ENCODE measurements at places on chromosomes 2 and 18.

DNA sequence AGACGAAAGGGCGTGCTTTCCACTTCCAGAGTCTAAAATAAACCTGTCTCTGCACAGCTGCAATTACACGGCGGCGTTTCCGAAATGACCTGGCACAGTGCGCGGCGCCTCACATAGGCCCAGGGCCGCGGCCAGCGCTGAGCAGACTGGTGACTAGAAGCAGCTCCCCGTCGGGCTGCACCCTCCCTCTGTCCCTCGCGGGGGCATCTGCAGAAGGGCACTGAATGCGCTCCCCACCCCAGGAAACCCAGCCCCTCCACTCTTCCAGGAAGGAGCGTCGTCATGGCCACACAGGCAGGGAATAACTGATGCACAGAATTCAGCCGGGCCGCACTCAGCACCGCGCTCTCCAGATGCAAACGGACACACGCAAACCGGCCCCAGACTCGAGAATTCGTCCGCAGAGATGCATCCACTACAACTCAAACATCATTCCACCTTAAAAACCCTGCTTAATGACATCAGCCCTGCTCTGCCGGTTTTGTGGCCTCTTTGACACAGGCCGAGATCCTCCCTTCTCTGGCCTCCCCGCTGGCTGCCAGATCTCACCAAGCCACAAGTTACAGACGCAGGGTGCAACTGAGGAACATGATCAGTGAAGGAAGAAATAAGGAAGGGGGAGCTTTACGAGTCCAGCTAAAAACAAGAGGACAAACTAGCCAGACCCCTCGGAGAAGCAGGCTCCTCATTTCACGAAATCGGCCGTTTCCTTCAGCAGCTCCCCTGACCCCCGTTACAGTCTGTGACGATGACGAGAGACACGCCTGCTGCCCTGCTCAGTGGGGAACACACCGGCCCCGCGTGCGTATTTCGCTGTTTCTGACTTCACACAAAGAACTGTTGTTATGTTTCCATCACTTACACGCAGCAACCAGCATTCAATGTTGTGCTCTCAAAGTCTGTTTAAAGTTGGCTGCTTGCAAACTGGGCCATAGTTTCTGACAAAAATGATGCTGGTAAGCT is 40.2 kb downstream of the MBP start:
- DNase-seq = no peak

DNA sequence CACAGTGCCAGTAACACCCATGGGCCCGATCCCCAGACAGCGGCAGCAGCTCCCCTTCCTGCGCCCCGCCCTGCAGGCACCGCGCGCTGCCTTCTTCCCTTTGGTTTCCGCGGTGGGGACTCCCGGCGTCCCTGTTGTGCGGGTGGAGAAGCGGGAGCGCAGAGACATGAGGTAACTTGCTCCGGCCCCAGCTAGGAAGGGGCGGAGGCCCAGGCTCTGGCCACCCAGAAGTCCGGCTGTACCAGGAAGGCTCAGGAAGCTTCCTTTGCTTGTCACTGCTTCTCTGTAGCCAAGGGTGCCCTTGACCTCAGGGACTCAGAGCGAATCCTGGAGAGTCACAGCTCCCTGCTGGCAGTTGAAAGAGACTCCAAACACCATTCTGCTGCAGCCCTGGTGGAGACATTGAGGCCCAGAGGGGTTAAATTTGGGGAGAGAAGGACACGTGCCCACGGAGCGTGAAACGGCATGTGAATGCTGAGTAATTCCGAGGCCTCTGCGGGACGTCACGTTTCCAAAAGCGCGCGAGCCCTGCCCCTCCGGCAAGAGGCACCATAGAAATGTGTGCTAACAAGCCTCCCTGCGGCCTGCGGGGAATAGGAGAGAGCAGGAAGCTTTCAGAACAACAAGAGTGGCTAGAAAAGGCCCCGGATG is 6.7 kb upstream of the ADCY3 start:
- DNase-seq = peak; percentile 77

DNA sequence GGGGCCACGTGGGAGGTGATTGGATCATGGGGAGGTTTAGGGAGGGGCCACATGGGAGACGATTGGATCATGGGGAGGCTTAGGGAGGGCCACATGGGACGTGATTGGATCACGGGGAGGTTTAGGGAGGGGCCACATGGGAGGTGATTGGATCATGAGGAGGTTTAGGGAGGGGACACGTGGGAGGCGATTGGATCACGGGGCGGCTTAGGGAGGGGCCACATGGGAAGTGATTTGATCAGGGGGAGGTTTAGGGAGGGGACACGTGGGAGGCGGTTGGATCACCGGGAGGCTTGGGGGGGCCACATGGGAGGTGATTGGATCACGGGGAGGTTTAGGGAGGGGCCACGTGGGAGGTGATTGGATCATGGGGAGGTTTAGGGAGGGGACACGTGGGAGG is 22.5 kb upstream of the SALL3 start:
- DNase-seq = no peak

DNA sequence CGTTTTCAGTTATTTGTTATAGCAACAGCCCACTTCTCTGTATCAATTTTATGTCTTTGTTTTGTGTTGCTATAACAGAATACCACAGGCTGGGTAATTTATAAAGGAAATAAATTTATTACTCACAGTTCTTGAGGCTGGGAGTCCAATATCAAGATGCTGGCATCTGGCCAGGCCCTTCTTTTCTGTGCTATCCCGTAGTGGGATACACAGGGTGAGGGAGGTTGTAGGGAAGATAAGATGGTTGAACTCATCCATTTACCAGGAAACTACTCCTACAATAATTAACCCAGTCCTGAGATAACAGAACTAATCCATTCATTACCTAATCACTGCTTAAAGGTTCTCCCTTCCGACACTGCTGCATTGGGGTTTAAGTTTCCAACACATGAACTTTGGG is 220.7 kb downstream of the TPGS2 start:
- DNase-seq = no peak

- DNase-seq = no peak
Measured at GRCh38 chr2:181042706-181043105, 62.3 kb downstream of the UBE2E3 start.

DNA sequence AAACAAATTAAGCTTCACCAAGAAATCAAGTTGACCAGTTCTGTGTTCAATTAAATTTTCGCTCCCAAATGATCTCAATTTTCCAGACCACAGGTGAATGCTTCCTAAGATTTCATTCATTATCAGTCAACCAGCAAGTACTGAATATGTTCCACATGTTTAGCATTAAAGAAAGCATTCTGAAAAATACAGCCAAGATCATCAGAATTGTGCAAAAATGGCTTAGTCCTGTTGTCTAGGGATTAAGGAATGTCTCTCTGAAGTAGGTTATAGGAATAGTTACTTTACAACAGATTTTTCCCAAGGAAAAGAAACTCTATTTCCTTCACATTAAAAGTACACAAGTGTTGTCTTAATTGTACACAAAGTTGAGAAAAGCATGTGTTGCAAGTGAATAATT is 69.2 kb downstream of the NRXN1 start:
- DNase-seq = no peak

DNA sequence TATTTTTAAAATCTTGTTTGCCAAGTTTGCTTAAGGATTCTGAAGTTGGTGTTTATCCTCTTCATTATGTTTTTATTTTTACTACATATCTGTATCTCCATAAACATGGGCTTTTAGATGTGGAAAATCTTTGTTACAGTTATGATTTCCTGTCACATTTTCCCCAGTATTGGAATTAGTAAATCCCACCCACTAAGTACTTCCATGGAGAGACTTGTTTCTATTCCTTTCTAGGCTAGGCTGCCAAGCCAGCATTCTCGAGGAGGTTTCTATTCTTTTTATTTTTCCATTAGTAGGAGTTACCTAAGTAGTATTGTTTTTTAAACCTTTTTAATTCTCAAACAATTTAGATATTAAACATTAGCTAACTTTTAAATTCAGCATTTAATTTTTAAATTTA is 22.1 kb downstream of the PKP4 start:
- DNase-seq = no peak

DNA sequence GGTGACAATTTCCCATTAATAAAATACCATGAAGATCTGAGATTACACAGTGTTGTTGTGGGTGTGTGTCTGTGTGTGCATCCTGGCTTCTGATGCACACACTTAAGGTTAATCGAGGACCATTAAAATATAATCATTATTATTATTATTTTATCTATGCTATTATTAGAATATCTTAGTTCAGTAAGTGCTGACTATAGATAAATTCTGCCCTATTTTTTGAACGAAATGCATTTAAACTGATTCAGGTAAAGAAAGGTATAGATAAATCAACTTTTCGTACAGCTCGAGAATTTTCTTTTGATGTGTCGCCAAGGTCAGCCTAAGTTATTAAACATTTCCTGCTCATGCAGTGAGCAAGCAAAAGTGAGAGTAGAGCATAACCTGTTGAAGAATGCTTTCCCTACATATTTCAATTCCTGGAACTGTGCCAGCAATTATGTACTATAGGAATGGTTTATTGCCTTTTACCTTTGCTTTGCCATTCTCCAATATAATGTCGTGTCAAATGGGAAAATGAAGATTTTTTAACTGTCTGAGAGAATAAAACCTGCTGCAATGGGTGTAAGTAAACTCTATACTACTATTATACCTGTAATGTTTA is 25.8 kb downstream of the KCNJ3 start:
- no peak for DNase-seq

DNA sequence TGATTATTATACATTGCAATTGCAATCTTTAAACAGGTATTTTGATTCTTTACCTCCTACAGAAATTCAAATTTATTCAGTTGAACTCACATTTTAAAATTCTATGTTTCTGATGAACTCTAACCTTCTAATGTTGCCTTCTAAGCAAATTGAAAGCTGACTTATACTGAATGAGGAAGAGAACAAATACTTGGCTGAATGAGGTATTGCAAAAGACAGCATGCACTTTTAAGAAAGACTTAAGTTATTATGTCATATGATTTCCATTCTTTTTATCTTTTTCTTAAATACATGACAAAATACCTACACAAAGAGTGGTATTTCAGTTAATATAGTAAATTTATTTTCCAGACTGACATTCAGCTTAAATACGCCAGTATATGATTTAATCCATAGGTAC is 64.7 kb downstream of the FAM228A start:
- no peak for DNase-seq

DNA sequence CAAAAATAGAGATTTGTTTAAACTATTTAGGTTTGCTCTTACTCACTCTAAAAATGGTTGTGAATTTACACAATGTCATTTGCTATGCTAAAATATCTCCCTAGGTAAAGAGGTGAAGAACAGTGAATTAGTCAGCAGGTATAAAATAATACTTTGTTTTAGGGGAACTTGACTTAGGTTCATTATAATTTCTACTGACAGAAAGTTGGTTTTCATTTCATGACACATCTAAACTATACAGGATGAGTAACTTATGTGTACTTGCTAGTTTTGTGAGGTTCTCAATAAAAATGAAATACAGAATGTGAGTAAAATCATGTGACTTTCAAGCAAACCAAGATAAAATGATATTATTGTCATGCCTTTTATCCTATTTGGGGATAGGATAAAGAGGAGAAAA is 66.0 kb downstream of the DIS3L2 start:
- DNase-seq = no peak

DNA sequence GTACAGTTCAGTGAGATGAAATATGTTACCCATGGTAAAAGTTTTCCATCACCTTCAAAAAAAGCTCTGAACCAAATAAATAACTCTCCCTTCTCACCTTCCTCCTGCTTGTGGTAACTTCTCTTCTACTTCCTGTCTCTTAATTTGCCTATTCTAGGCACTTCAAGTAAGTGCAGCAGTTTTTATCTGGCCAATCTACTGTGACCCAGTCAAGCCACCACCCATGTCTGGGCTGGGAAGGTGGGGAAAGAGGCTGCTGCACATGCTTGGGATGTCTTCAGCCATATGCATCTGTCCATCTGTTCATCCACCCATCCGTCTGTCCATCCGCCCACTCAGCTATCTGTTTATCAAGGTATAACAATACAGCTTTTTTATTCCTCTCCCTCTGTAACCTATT is 31.6 kb downstream of the ZNF532 start:
- DNase-seq = no peak

- DNase-seq = no peak
Measured at GRCh38 chr2:200732866-200733265, 78.8 kb upstream of the BZW1 start.

- DNase-seq = peak; percentile 4
Measured at GRCh38 chr2:119068154-119068725, 90.3 kb downstream of the C1QL2 start.

GRCh38 chr2:32166115-32166574 is 481 bp downstream of the SLC30A6 start:
- no peak for DNase-seq

DNA sequence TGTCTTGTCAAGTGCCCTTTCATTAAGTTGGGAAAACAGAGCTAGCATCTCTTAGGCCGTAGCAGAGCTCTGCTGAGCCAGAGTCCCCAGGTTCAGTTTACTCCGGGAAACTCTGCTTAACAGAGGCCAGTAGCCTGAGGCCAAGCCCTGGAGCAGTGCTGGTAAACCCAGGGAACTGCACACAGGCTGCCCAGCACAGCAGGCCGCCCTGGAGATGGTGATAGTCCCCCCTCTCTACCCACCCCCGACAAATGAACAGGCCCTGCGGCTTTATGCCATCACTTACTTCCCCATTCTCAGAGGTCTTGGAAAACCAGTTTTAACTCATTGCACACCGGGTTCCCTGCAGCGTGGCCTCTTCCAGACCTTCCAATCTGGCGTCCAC is 3.5 kb downstream of the CNNM4 start:
- DNase-seq = peak; percentile 41

DNA sequence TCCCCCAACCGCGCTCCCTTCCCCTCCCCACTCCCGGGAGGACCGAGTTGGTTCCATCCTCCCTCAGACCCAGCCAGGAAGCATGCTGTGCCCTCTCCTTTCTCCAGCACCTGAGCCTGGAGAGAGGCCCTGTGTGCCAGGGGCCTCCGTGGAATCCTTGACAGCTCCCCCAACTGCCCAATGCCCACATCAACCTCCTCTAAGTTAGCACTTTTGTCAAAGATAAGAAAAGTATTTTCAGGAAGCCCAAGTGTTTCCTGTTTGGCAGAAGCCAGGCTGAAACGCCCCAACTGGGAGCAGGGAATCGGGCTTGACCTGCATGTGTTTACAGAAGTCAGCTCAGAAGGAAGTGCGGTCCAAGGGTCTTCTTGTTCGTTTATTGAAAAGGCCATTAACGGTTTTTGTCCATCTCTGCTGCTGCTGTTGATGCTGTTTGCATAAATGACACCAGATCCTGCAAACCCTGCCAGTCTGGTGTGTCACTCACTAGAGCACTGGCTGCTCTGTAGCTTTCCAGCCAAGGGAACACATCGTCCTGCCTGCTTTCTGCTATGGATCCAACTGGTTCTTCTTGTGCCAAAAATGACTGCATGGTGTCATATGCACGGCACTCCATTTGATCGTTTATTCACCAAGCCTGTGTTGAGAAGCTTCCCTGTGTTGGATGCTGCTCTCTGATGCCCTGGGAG is 35.4 kb upstream of the COL6A3 start:
- DNase-seq = no peak

All from GM23338 (cell line).